ENCODE measurements at places on chromosomes 2 and 18. TPM values are rescaled to one million over a fixed set of nuclear protein-coding genes. Genes with fewer than 3 reads are reported as not detected.

The LHCGR gene
- not detected for total RNA-seq

DNA sequence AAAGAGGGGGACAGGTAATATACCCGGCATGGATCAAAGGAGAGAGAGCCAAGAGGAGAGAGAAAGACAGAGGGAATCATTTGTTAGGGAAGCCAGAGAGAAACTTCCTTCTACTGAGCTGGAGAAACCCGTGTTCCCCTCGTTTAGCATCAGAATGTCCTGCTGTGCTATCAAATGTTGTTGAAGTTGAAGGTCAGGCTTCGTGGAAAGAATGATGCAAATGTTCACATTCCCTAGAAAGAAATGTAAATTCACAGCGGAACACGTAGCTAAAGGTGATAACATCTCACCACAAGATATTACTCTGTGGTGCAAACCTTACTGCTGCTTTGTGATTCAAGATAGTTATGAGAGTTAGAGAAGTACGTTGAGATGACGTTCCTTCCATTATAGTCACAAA lies 258.1 kb downstream of the LNPK start:
- H3K27me3 ChIP-seq = peaks cover 8% of the 10 kb centered on the region
- H3K36me3 ChIP-seq = no peaks in the 10 kb centered on the region
- no peak overlapping the region for H3K27ac ChIP-seq
- H3K4me3 ChIP-seq = no peak overlapping the region
- no peaks in the 10 kb centered on the region for H3K4me1 ChIP-seq

GRCh38 chr18:67651438-67651837 lies 134.9 kb upstream of the DSEL start:
- H3K36me3 ChIP-seq = no peaks in the 10 kb centered on the region
- H3K27ac ChIP-seq = no peak overlapping the region
- H3K27me3 ChIP-seq = no peaks in the 10 kb centered on the region
- no peaks in the 10 kb centered on the region for H3K4me1 ChIP-seq
- no peak for DNase-seq
- H3K4me3 ChIP-seq = no peak overlapping the region

- H3K36me3 ChIP-seq = no peaks in the 10 kb centered on the region
- H3K27ac ChIP-seq = no peak overlapping the region
- no peak for DNase-seq
- H3K4me1 ChIP-seq = peaks cover 53% of the 10 kb centered on the region
Measured at GRCh38 chr2:235661167-235661937, 167.5 kb downstream of the AGAP1 start.
